Common myeloid progenitor, CD34-positive (primary cell): ENCODE measurements at places on chromosomes 3 and 15.

- DNase-seq = no peak
These were observed 7.2 kb downstream of the ACAN start for GRCh38 chr15:88810446-88810845.

GRCh38 chr3:12613250-12613649 is 50.7 kb downstream of the RAF1 start:
- DNase-seq = no peak

GRCh38 chr3:53668872-53669271 is 174.5 kb downstream of the CACNA1D start:
- DNase-seq = no peak

- DNase-seq = no peak
These were observed 59.6 kb downstream of the ITGA11 start for GRCh38 chr15:68372291-68372811.

DNA sequence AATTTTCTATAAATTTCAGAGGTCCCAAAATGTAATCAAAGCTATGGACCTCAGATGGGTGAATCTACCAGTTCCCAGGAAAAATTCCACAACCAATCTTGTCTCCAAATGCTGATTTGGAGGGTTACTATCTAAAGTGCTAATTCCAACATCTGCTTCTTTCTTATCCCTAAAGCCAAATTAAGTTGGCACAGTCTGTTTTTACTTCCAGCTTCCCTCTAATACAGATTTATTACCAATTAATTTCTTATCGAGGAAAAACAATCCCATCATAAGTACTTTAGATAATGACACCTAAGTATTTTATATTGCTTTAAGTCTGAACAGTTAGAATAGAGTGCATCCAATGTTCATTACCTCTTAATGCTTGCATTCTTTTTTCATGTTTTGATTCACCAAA is 12.9 kb upstream of the TAFA4 start:
- no peak for DNase-seq

- no peak for DNase-seq
These were observed 67.9 kb upstream of the PRICKLE2 start for GRCh38 chr3:64293121-64293520.

DNA sequence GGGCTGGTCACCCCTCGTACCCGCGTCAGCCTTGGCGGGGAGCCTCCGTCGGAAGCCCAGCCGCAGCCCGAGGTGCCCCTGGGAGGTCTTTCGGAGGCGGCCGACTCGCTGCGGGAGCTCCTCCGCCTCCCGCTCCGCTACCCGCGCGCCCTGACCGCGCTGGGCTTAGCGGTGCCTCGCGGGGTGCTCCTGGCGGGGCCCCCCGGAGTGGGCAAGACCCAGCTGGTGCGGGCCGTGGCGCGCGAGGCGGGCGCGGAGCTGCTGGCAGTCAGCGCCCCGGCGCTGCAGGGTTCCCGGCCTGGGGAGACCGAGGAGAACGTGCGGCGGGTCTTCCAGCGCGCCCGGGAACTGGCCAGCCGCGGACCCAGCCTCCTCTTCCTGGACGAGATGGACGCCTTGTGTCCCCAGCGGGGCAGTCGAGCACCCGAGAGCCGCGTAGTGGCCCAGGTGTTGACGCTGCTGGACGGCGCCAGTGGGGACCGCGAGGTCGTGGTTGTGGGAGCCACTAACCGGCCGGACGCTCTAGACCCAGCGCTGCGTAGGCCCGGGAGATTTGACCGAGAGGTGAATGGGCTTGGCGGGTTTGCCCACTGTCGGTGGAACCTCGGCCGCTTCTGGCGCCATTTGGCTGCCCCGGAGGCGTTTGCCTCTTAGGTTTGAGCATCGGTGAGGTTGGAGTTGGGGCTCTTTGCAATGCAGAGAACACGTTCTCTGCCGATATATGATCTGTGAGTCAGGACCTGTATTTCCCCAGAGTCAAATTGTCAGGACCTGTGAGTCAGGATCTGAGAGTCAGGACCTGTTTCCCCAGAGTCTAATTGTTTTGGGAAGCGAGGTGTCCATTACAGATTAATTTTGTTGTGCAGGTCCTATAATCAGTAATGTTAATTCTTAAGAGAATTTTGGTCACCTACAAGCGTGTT is 24.9 kb upstream of the GATM start:
- DNase-seq = no peak
